ENCODE measurements at places on chromosomes 3 and 15. TPM values are rescaled to one million over a fixed set of nuclear protein-coding genes. Genes with fewer than 3 reads are reported as not detected.

The MINDY2 gene
- 4.0 TPM for total RNA-seq

The LSG1 gene
- 31.4 TPM for total RNA-seq

The P2RY1 gene
- 0.47 TPM for total RNA-seq

The FOXL2 gene
- total RNA-seq = 4.2 TPM

The DALRD3 gene
- 24.5 TPM for total RNA-seq

The PCOLCE2 gene
- 28.4 TPM for total RNA-seq
